ENCODE measurements at places on chromosomes 1 and 21.

- no peak for DNase-seq
Observed at GRCh38 chr1:203563291-203563690, 63.3 kb upstream of the ATP2B4 start.

- DNase-seq: no peak
Observed at GRCh38 chr1:116203920-116204319, 92.7 kb downstream of the MAB21L3 start.

DNA sequence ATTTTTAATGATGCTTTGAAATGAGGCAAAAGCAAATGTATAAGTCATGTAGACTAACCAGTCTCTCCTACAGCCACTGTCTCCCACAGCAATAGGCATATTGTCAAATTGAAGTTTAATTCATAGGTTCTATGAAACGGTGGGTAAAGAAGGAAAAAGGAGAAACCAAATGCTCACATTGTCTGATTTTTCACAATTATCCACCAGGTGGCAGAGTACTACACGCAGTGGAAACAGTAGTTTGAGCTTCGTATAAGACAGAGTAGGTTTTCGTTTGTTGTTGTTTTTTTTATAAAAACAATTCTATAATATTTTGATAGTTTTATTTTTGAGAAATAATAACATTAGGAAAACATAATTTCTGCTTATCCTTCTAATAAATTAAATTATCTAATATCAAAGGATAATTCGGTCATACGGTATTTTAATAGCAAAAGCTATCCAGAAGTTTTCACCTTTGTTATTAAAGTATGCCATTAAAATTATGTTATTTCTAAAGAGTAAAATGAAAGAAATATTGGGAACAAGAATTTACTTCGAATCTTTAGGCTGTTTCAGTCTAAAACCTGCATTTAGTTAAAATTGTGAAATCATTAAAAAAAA is 39.1 kb downstream of the TYW3 start:
- DNase-seq: no peak

DNA sequence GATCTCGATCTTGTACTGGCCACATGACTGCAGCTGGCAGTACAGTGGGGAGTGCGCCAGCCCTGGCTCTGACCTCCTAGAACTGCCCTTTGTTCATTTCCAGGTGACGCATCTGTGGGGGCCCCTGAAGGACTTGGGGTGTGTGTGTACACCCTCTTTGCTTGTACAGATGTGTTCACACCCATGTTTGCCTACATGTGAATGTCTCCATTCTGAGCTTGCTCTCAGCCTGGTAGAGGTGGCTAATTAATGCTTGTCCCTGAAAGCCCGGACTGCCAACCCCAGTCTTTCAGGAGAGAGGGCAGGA is 19.8 kb downstream of the TNFRSF1B start:
- DNase-seq: no peak
